ENCODE measurements at places on chromosomes 1 and 21. TPM values are rescaled to one million over a fixed set of nuclear protein-coding genes. Genes with fewer than 3 reads are reported as not detected.

Gene PPFIA4
- total RNA-seq = 0.48 TPM

Gene SHISA4
- total RNA-seq = 2.2 TPM

Gene LCE1B
- total RNA-seq = not detected

Gene SLC2A5
- total RNA-seq = 18.7 TPM

Gene ASH1L
- total RNA-seq = 103 TPM

Gene DCST1
- total RNA-seq = not detected

Gene WLS
- 106 TPM for total RNA-seq

Gene PRKCZ
- total RNA-seq = 55.4 TPM

DNA sequence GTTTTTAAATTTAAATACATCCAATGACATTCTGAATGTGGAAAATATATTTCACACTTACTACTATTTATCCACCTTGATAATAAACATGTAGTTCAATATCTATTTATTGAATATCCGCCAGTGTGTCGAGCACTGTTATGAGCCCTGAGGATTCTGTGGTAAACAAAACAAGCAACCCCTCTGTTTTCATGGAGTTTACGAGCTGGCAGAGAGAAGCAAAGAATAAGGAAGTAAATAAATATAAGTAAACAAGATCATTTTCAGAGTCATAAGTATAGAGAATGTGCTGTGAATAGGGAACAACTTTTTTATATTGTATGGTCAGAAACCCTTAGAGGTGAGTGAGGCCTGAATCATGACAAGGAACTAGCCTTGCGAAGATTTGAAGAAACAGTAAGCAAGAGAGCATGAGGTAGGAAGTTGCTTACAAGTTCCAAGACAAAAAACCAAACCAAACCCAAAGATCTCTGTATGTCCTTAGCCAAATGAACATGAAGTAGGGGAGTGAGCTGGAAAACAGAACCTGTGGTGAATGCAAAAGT is 6.4 kb upstream of the SERBP1 start:
- peaks cover 3% of the 10 kb centered on the region for H3K4me1 ChIP-seq
- no peak for DNase-seq
- no peak overlapping the region for H3K4me3 ChIP-seq
- H3K27ac ChIP-seq = no peak overlapping the region
- no peaks in the 10 kb centered on the region for H3K27me3 ChIP-seq

DNA sequence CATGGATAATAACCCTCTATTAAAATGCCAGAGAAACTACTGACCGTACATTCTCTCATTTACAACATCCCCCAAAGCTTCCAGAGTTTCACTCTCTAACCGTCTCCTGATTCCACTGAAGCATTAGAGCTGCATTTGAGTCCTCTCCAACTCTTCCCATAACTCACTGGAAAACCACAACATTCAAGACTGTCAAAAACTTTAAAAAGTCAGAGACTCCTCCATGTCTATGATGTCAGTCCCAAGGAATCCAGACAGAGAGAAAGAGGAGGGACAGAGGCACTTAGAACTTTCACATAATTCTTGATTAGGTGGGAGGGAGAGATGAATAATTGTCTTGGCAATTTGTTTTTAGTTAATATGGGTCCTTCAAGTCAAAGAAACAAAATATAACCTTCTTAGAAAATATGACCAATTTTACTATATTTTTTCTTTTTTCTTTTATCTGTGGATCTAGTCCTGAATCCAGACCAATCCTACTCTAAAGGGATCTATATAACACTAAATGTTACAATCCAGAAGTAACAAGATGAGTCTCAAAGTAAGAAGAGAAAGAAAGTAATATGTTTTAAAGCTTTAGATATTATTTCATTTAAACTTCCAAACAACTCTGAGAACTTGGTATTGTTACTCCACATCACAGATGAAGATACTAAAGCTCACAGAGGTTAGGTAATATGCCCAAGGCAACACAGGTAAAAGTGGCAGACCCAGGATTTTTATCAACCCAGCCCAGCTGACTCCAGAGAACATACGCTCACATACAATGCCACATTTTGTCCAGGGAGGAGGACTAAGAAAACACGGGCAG is 23.8 kb downstream of the OTUD7B start:
- no peak overlapping the region for H3K4me3 ChIP-seq
- no peak overlapping the region for H3K27ac ChIP-seq
- DNase-seq = no peak
- peaks cover 7% of the 10 kb centered on the region for H3K4me1 ChIP-seq
- H3K27me3 ChIP-seq = no peaks in the 10 kb centered on the region
- no peaks in the 10 kb centered on the region for H3K36me3 ChIP-seq

DNA sequence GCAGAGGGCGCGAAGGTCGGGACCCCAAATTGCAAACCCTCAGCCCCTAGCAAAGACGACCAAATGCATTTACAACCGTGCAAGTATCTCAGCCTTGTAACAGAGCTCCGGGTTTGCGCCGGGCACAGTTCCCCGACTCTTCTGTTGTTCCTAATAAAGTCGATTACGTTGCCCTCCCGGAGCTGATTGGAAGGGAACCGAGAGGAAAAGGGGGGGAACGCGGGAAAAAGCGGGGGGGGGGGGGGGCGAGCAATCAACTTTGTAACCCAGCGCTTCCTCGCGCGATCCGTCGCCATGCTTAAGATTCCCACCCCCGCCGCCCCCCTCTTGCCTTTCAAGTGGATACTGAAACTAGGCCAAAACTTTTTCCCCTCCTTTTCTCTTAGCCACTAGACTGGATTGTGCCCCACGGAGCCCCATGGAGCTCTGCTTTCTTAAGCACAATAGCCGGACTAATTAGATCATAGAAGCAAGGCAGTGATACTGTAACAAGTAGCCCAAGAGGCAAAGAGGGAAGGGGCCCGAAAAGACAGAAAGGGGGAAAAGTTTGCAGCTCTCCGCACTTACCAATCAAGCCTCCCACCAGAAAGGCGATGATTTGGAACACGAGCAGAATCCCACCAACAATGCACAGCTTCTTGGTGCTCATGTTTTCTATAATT is 565 bp downstream of the WLS start:
- H3K36me3 ChIP-seq = no peaks in the 10 kb centered on the region
- peak; percentile 69 for DNase-seq
- H3K4me3 ChIP-seq = peak overlapping the region; percentile 74

DNA sequence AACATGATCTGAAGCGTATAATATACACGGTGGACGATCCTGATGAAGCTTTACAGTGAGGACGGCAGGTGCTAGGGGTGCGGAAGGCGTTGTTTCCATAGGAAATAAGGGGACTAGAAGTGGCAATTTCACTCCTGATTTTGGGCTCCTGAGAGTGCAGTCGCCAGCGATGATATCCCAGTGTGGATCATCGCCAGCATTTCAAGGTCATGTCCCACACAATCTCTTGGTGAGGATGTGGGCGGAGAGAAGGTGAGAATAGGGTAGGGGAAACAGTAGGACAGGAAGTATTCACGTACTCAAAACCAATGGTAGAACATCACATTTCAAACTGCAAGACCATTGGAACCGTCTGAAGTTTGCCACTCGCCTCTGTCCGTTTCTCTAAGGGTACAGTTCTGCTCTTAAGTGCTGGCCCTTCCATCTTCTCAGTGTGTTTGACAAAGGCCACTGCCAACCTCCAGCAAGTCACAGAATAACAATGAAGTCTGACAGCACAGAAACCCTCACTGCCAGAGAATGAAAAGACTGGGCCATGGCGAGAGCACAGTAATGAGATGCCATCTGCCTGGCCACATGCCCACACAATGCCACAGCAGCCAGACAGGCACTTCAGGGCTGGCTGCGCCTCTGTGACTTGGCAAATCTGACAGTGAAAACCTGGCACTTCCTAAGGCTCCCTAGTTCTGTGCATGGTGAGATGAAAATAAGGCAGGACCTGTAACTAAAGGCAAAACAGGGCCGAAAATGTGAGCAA is 27.9 kb downstream of the PCSK9 start:
- no peak overlapping the region for H3K27ac ChIP-seq
- H3K36me3 ChIP-seq = peaks cover 41% of the 10 kb centered on the region
- H3K4me3 ChIP-seq = no peak overlapping the region
- no peak for DNase-seq

GRCh38 chr1:48761411-48761810 is 15.3 kb downstream of the BEND5 start:
- H3K36me3 ChIP-seq = no peaks in the 10 kb centered on the region
- no peak overlapping the region for H3K4me3 ChIP-seq
- H3K4me1 ChIP-seq = no peaks in the 10 kb centered on the region
- H3K27me3 ChIP-seq = no peaks in the 10 kb centered on the region
- H3K27ac ChIP-seq = no peak overlapping the region
- DNase-seq = no peak

- H3K27me3 ChIP-seq = peaks cover 3% of the 10 kb centered on the region
- peaks cover 4% of the 10 kb centered on the region for H3K4me1 ChIP-seq
- H3K4me3 ChIP-seq = no peak overlapping the region
- no peaks in the 10 kb centered on the region for H3K36me3 ChIP-seq
- H3K27ac ChIP-seq = no peak overlapping the region
These were observed 192.4 kb upstream of the ARHGEF16 start for GRCh38 chr1:3261969-3262579.

- peaks cover 35% of the 10 kb centered on the region for H3K27me3 ChIP-seq
- DNase-seq = no peak
- peak overlapping the region; percentile 87 for H3K27ac ChIP-seq
- no peaks in the 10 kb centered on the region for H3K36me3 ChIP-seq
- peaks cover 29% of the 10 kb centered on the region for H3K4me1 ChIP-seq
- no peak overlapping the region for H3K4me3 ChIP-seq
These were observed 4.1 kb downstream of the RNF223 start for GRCh38 chr1:1069711-1070676.

GRCh38 chr1:118862755-118863154 is 125.4 kb downstream of the TBX15 start:
- no peaks in the 10 kb centered on the region for H3K27me3 ChIP-seq
- H3K4me1 ChIP-seq = no peaks in the 10 kb centered on the region
- H3K4me3 ChIP-seq = no peak overlapping the region
- no peaks in the 10 kb centered on the region for H3K36me3 ChIP-seq
- DNase-seq = no peak
